T-cell (primary cell): ENCODE measurements at places on chromosomes 5 and 9.

GRCh38 chr5:143860211-143860610, 48.2 kb downstream of the HMHB1 start:
- DNase-seq: no peak

- peak; percentile 58 for DNase-seq
These were observed 32.6 kb upstream of the EGFL7 start for GRCh38 chr9:136629879-136630661.

- no peak for DNase-seq
These were observed 148.0 kb downstream of the INSYN2B start for GRCh38 chr5:169832304-169832703.

DNA sequence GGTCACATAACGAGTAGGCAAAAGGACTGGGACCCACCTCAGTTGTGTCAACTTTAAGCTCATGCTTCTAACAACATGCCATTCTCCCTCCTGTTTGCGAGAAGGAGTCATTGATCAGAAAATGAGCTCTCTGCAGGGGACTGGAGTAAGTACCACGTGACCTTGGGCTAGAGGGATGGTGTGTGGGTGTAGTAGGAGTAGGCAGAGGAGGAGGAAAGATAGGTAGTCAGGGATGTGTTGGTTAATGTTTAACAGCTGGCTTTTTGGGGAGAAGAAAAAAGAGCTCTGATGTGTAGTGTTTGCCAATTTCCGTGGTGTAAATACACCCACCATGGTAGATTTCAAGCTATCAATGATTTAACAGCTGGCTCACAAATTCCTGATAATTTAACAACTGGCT, 160.3 kb upstream of the TBC1D2 start:
- DNase-seq: no peak
